ENCODE measurements at places on chromosomes 5 and 9.

DNA sequence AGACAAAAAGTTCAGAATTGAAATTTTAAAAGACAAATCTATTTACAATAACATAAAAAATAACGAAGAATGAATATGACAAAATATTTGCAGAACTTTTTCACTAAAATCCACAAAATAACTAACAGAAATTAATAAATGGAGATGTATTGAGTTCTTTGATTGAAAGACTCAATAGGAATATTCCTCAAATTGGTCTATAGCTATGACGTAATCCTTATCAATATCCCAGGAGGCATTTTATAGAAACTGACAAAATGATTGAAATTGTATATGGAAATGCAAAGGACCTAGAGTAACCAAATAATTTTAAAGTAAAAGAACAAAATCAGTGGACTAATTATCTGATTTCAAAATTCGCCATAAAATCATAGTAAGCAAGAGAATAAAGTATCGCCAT is 328.7 kb downstream of the MED10 start:
- no peak for DNase-seq

- DNase-seq: no peak
Observed at GRCh38 chr9:83133316-83133715, 70.4 kb upstream of the RASEF start.

DNA sequence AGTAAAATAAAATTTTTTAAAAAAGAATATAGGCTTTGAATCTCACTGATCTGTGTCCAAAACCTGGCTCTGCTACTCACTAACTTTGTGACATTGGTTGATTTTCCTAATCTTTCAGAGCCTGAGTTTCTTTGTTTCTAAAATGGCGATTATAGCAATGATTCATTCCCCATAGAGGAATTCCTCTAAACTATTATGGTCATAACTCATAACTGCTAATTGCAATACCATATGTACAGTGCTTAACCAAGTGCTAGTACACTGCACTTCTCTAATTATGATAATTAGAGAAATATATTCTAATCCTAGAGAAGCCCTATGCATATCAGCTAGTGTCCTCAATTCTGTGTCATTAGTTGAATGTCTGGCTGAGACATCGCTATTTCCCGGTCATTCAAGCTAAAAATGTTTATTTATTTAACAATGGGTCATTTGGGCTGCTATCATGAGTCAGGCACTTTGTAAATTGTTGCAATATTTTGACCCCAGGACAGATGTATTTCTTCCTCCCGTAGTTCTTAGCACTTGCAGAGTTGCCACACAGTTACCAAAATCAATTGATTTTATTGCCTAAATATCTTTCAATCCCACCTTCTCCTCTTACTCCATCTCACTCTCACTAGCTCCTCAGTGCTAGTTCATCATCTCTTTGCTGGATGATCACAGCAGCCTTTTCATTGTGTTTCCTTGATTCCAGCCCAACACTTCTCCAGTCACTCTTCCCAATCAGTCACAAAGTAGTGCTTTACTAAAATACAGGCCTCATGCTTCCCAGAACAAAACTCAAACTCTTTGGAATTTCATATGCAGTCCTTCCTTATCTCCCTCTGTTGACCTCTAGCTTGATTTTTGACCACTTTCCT is 200.9 kb upstream of the PAPPA start:
- no peak for DNase-seq

GRCh38 chr5:173774271-173774761 is 113.8 kb upstream of the CPEB4 start:
- no peak for DNase-seq

- no peak for DNase-seq
Observed at GRCh38 chr9:4508907-4509589, 18.8 kb downstream of the SLC1A1 start.

- DNase-seq: no peak
Observed at GRCh38 chr5:171534043-171534895, 114.8 kb downstream of the FGF18 start.

GRCh38 chr5:14281746-14282181 is 138.6 kb downstream of the TRIO start:
- no peak for DNase-seq

- no peak for DNase-seq
Observed at GRCh38 chr9:136013524-136014034, 52.4 kb upstream of the UBAC1 start.

GRCh38 chr9:107222020-107222522 is 61.0 kb upstream of the RAD23B start:
- DNase-seq: no peak

GRCh38 chr5:7894439-7894838 is 25.5 kb downstream of the MTRR start:
- no peak for DNase-seq

DNA sequence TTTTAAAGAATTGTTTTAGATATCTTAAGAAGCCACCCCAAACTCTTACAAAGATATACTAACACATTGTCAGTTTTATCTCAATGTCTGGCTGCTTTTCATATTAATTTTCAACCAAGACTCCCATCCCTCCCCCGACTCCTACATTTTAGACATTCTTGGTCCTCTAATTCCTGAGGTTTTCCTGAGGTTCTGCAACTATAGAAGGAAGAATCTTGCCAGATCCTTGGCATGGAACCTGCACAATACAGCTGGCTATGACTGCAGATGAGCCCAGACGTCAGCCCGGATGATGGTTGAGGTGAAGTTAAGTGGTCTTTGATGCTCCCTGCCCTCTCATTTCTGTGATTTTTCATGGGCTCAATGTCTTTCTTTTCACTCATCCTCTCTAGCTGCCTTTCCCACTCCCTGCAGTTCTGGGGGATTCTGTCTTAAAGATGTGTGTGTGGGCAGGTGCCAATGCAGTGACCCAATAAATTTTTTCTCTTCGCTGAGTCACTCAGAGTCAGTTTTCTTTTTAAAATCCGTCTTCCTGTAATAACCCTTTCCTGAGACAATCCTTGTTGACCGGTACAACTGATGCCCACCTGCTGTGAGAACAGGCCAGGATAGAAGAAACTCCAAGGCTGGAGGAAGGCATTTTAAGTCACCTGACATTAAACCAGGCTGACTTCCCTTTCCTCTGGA is 237.8 kb upstream of the GAS1 start:
- DNase-seq: no peak

DNA sequence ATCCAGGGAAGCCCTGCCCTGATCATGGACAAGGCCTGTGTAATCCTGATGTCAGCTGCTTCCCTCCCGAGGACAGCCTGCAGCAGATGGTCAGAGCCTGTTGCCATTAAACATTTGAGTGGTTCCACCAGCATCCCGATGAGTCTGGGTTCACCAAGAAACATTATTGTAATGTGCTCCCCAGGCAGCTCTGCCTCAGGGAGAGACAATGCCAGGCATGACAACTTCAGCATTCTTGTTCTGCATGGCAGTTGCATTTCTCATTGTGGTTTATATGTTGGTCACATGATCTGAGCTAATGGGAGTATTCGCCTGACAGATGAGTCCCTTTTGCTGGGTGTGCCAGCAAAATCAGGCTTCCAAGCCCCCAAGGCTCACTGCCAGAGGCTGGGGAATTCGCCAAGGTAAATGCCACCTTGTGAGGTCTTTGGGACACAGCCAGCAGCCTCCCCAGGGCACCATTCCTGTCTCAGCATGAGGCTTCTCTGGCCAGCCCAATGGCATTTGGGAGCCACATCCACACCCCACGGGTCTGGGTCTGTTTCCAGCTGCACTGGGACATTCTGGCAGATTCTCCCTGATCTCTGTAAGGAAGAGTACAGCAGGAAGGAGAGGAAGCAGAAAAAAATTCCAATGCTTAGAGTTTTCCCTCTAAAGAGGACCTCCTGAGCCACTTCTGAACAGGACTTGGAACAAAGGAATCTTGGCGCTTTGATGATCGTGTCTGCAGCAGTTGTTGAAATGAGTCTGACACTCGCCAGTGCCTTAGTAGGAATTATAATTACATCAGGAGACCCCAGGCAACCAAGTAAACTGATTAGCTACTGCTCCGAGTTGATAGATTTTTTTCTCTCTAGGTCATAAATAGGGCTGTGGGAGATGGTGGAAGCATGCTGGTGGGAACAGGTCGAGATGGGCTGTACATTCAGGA is 18.7 kb downstream of the KCNIP1 start:
- peak; percentile 17 for DNase-seq

DNA sequence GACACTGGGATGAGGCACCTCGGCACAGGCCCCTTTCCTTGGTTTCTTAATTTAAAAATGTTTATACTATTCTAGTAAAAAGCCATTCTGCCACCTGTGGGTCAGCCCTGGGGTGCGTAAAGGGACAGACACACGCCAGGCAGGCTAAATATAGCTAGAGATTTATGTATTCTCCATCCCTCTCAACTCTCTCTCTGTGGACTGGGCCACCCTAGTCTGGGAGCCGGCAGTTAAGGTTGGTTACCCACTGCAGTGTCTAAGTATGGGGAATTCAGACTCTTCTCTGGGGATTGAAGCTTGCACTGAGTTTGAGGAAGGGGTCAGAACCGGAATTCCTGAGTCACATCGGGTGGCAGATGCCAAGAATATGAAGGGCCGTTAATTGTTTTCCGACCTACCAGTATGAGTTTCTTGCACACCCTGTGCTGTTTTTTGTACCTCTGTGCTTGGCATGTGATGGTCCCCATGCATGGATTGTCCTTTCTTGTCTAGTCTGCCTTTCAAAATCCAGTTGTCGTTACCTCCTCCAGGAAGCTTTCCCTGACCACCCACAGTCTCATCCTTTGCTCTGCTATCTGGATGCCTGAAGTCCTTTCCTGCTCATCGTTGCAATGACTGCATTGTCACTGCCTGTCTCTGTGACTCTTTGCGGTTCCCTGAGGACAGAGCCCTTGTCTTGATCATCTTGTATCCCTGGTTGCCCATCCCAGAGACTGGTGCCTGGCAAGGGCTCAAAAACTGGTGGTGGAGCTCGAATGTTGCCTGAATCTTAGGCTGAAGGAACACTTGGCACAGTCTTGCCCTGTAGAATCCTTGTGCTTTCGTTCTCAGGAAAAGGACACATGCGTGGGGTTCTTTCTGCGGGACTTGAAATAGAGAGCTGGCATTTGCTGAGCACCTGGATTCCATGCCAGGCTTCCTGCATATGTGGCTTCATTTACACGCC is 2.1 kb downstream of the NEURL1B start:
- DNase-seq: no peak

- DNase-seq: no peak
Observed at GRCh38 chr9:97567894-97568202, 65.3 kb downstream of the TSTD2 start.

DNA sequence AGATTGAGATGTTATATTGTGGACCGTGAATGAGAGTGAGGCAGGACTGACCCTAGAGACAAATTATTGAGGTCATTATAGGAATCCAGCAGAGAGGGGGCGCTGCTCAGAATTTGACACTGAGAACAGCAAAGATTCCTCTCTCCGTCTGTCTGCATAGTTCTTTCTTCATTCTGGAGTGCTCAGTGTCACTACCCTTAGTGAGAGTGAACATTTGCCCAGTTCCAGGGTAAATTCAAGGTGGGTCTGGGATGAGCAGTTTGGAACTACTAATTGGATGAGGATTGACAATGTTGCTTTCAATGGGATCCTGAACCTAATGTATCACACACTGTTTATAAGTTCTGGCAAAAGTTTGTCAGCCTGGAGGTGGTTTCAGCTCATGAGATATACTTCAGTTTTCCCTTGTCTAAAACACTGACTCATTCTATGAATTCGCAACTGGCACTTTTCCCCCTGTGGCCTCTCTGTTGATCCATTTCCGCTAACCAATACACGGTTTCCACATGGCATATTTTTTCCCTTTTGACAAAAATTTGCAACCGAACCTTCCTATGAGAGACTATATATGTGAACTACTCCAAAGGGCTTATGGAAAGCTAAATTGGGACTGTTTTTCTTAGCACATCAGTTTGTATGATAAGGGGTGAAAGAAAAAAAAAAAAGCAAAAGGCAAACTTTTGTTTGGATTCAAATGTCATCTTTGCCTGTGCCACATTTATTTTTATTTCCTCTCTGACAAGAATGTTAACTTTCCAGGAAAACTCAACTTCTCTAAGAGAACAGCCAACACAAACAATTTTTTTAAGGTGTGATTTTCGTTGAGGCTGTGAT is 1240.7 kb upstream of the WWC1 start:
- no peak for DNase-seq

GRCh38 chr9:93276973-93277372 is 93.0 kb downstream of the WNK2 start:
- no peak for DNase-seq

DNA sequence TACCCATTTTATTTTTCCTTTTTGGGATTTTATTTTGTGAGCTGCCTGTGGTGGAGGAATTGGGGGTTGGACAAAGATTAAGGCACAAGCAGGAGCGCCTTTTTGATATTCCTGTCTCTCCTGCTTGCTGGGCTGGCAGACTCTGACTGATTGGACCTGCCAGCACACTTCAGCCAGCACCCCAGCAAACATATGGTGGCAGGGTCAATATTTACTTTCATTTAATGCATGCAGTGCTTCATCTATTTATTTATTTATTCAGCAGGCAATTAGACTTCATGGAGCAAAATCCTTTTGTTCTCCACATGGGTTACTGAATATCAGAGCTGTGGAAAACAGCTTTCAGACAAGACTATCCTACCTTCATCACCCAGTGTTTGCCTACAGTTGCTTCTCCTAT is 48.4 kb upstream of the EPB41L4A start:
- no peak for DNase-seq

DNA sequence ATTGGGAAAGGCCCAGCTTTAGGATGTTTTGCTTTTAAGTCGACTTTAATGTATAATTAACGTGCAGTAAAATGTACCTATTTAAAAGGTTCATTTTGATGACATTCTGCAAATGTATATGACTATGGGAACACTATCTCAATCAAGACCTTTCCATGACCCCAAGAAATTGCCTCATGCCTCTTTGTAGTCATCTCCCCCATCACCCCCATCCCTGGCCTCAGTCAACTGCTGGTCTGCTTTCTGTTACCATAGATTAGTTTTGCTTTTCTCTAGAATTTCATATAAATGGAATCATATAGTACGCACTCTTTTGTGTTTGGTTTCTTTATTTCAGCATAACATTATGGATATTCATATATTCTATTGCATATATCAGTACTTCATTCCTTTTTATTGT is 80.7 kb upstream of the C9orf72 start:
- no peak for DNase-seq

DNA sequence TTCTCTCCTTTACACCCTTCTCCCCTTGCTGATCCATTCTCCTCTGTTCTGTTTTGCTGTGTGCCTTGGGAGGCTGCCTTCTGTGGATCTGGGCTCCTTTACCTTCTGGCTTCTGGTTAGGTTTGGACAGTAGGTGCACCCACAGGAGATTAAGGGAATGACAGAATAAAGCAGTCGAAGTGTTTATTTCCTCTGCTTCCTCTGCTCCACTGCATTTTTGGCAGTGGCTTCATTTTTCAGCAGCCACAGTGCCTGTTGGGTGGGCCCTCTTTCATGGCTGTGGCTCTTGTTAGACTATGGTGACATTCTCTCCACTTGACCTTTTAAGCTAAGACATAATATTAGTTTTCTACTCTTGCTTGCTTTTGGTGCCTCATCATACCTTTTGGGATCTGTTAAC is 144.1 kb downstream of the CCDC171 start:
- DNase-seq: no peak

DNA sequence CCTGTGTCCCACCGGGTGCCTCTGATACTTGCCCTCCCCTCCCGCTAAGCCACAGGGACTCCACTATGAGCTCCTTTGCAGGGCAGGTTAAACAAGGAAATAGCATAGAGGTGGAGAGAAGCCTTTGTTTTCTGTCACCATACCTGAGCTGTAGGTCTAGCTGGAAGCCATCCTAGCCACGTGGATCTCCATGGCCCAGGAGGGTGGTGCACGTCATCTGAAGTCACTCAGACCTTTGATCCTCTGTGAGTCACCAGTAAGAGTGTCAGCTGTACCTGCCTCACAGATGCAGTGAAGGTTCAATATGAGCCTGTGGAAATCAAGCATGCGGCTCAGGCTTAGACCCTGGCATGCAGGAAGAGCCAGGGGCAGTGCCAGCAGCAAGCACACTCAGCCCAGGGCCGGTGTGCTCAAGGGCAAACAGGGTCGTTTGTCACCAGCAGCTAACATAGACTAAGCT is 55.1 kb downstream of the ASS1 start:
- DNase-seq: no peak
